ENCODE measurements at places on chromosomes 11 and 22. TPM values are rescaled to one million over a fixed set of nuclear protein-coding genes. Genes with fewer than 3 reads are reported as not detected.
A peak's percentile ranks its signal among the peaks of the same experiment; 100 is the strongest.

GRCh38 chr11:81829976-81830375, 903.7 kb downstream of the FAM181B start:
- no peaks in the 10 kb centered on the region for H3K36me3 ChIP-seq
- H3K4me3 ChIP-seq, result no peak overlapping the region
- H3K4me1 ChIP-seq, result no peaks in the 10 kb centered on the region
- no peak for DNase-seq
- H3K27ac ChIP-seq, result no peak overlapping the region

- H3K27me3 ChIP-seq, result no peaks in the 10 kb centered on the region
- H3K27ac ChIP-seq, result no peak overlapping the region
- H3K36me3 ChIP-seq, result no peaks in the 10 kb centered on the region
Observed at GRCh38 chr22:44942979-44943700, 66.7 kb downstream of the PHF21B start.

GRCh38 chr22:30400159-30400558, 3.3 kb downstream of the SEC14L2 start:
- H3K27ac ChIP-seq, result no peak overlapping the region
- no peak overlapping the region for H3K4me3 ChIP-seq
- no peaks in the 10 kb centered on the region for H3K27me3 ChIP-seq

DGCR6 gene
- total RNA-seq, result 33.3 TPM

DNA sequence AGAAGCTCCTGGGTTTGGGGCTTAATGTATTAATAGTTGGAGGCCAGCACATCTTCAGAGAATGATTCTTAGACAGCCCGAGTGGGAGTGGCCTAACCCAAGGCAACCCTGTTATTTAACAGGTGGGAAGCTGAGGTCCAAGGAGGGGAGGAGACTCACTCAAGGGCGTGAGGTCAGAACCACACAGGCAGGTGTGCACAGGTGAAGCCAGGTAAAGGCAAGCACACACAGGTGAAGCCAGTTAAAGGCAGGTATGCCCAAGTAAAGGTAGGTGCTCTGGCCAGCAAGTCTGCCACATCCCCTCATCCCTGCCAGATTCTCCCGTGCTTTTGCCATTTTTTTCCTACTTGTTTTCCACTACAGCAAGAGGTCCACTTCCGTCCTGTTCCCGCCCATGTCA, 2.9 kb upstream of the SHANK2 start:
- H3K4me3 ChIP-seq, result no peak overlapping the region
- peak; percentile 40 for DNase-seq
- peaks cover 15% of the 10 kb centered on the region for H3K4me1 ChIP-seq
- no peaks in the 10 kb centered on the region for H3K36me3 ChIP-seq
- H3K27me3 ChIP-seq, result no peaks in the 10 kb centered on the region

OR10A2 gene
- total RNA-seq, result not detected

DNA sequence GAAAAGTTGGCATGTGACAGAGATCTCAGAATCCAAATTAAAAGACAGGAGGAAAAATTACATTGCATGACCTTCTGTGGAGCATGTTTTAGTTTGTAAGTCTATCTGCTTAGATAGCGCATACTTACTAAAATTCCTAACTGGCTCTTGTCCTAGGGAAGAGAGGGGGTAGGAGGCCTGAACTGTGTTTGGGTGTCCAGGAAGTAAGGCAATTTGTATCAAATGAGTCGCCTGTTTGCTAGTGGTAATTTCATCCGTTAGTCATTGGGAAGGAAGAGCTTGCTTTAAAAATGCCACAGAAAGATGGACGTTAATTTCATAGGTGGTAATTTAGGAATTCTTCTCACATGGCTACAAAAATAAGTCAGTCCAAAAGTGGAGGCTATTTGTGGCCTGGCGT, 18.5 kb downstream of the GRK3 start:
- H3K36me3 ChIP-seq, result no peaks in the 10 kb centered on the region
- DNase-seq, result no peak
- H3K4me1 ChIP-seq, result peaks cover 4% of the 10 kb centered on the region
- no peak overlapping the region for H3K27ac ChIP-seq

OR51E1 gene
- 0.21 TPM for total RNA-seq
